ENCODE measurements at places on chromosomes 5 and 9. TPM values are rescaled to one million over a fixed set of nuclear protein-coding genes. Genes with fewer than 3 reads are reported as not detected.

The FGD3 gene
- 12.1 TPM for polyA plus RNA-seq

The ANKRA2 gene
- 20.4 TPM for polyA plus RNA-seq

The IPPK gene
- polyA plus RNA-seq: 6.5 TPM

The RNF183 gene
- 0.46 TPM for polyA plus RNA-seq

The CCNO gene
- 17.8 TPM for polyA plus RNA-seq

The SLC44A1 gene
- polyA plus RNA-seq: 7.0 TPM

The FBP2 gene
- 0.47 TPM for polyA plus RNA-seq

The IFNE gene
- 0.12 TPM for polyA plus RNA-seq

The LMNB1 gene
- 3.2 TPM for polyA plus RNA-seq

The FOXD4L6 gene
- 0.05 TPM for polyA plus RNA-seq

The ANKRD31 gene
- polyA plus RNA-seq: 0.12 TPM

The PNPLA7 gene
- 62.8 TPM for polyA plus RNA-seq

The MRPS2 gene
- polyA plus RNA-seq: 34.9 TPM

The HIGD2A gene
- 109 TPM for polyA plus RNA-seq

The IFNK gene
- not detected for polyA plus RNA-seq

The CNTFR gene
- 2.5 TPM for polyA plus RNA-seq

The SLC6A3 gene
- polyA plus RNA-seq: not detected

The RALGDS gene
- polyA plus RNA-seq: 69.7 TPM

The WNT8A gene
- polyA plus RNA-seq: not detected

The ALDOB gene
- 593 TPM for polyA plus RNA-seq

The DOK3 gene
- 3.9 TPM for polyA plus RNA-seq

The CCNB1 gene
- 2.3 TPM for polyA plus RNA-seq

The BAAT gene
- polyA plus RNA-seq: 1.4 TPM

The OSTF1 gene
- polyA plus RNA-seq: 12.3 TPM

The PAIP2 gene
- 57.4 TPM for polyA plus RNA-seq

The PTCH1 gene
- 5.4 TPM for polyA plus RNA-seq

The BTNL3 gene
- not detected for polyA plus RNA-seq

The SPAAR gene
- polyA plus RNA-seq: 0.31 TPM

The OLFM1 gene
- 14.1 TPM for polyA plus RNA-seq

The IFNA13 gene
- 0.07 TPM for polyA plus RNA-seq

The SEMA4D gene
- polyA plus RNA-seq: 7.8 TPM

The COL27A1 gene
- 71.1 TPM for polyA plus RNA-seq

The NDOR1 gene
- 9.7 TPM for polyA plus RNA-seq

The PLPP7 gene
- polyA plus RNA-seq: 2.5 TPM

The PCDHA12 gene
- 0.42 TPM for polyA plus RNA-seq

The PBX3 gene
- 20.6 TPM for polyA plus RNA-seq

The TMEM232 gene
- 2.3 TPM for polyA plus RNA-seq

The IER5L gene
- polyA plus RNA-seq: 6.1 TPM

The STPG3 gene
- polyA plus RNA-seq: 0.23 TPM

Measured in pancreas (tissue), 10 donors.